ENCODE measurements at places on chromosomes 5 and 9.

- no peak for DNase-seq
Observed at GRCh38 chr9:85142968-85143367, 473.4 kb downstream of the NTRK2 start.

GRCh38 chr5:39076101-39076756 lies 2.0 kb upstream of the RICTOR start:
- no peak for DNase-seq

GRCh38 chr5:150140830-150141229 lies 14.8 kb downstream of the PDGFRB start:
- no peak for DNase-seq

- DNase-seq, result no peak
Observed at GRCh38 chr9:112124156-112124555, 50.9 kb downstream of the SUSD1 start.
